Type B pancreatic cell (in vitro differentiated cells): ENCODE measurements at places on chromosomes 2 and 18.

DNA sequence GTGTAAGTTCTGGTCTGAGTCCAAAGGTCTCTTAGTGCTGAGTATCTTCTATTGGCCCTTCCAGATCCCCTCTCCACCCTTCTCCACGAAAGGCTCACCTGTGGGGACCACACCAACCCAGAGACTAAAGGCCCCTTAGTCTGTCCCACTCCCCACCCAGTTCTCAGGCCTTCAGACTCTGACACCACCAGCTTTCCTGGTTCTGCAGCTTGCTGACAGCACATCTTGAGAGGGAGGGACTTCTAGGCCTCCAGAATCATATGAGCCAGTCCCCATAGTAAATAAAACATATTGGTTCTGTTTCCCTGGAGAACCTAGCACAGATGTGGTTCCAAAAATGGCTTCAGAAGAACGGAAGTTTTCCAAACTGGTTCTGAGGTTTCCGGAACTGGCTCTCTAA lies 38.5 kb upstream of the KLF11 start:
- no peak for DNase-seq

- DNase-seq = no peak
These were observed 37.3 kb downstream of the USP34 start for GRCh38 chr2:61433606-61434005.

DNA sequence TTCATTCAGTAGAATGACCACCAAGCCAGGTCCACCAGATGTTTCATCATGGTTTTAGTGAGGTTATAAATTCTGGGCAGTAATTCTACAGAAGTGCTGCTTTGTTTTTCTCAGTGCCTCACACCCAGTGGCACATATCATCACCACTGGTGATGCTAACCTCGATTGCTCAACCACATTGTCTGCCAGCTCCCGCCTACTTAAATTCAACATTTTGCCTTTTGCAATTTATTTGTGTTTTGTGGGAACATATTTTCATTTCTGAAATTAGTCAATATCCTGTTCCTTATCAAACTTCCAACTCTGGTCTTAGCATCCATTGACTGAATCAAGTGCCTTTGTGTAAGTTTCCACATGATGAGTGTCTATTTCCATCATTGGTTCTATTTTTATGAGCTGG lies 62.3 kb upstream of the TMEM178A start:
- DNase-seq = no peak

DNA sequence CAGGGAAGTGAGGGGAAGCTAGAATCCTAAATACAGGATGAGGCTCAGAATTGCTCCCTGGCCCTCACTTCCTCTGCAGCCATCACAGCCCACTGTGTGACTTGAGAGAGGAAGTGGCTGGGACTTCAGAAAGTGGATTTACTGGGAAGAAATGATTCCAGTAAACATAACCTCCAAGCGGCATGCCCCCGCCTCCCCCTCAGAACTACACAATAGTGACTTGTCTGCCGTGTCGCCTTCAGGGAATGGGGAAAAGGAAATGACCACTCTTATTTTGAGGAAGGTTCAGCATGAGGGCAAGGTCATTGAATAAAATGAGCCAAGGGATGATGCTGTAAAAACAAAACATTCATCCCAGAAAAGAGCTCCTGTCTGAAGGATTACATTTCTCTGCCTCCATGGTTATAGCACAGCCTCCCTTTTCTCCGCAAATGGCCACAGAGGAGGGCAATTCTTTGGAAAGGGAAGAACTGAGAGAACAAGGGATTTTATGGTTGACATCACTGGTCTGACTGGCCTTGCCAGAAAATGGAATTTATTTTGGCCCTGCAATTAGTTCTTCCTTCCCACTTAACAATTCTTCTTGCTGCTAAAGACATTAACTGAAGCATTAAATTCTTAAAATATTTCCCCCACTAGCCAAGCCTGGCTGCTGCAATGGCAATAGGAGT lies 78.9 kb upstream of the DAPL1 start:
- DNase-seq = no peak

DNA sequence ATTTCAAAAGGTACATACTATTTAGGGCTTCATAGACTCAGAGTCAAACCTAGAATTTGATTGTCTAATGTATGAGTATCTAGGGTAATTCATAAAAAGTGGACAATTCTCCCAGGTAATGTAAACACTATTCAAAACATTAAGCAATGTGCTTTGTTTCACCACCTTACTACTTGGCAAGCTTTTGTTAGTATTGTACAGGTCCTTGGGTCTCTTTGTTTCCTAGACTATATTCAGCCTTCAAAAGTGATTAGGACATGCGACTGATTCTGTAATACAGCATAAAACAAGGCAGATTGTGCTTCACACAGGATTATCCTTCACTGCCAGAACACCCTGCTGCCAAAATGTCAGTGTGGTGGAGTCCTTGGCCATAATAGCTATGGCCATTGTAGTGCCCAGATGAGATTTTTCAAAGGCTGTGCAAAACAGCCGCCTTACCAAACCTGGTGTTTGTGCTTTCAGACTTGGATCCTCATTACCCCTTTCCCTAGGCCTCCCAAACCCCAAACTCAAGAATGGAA lies 90.1 kb upstream of the CAVIN2 start:
- no peak for DNase-seq

DNA sequence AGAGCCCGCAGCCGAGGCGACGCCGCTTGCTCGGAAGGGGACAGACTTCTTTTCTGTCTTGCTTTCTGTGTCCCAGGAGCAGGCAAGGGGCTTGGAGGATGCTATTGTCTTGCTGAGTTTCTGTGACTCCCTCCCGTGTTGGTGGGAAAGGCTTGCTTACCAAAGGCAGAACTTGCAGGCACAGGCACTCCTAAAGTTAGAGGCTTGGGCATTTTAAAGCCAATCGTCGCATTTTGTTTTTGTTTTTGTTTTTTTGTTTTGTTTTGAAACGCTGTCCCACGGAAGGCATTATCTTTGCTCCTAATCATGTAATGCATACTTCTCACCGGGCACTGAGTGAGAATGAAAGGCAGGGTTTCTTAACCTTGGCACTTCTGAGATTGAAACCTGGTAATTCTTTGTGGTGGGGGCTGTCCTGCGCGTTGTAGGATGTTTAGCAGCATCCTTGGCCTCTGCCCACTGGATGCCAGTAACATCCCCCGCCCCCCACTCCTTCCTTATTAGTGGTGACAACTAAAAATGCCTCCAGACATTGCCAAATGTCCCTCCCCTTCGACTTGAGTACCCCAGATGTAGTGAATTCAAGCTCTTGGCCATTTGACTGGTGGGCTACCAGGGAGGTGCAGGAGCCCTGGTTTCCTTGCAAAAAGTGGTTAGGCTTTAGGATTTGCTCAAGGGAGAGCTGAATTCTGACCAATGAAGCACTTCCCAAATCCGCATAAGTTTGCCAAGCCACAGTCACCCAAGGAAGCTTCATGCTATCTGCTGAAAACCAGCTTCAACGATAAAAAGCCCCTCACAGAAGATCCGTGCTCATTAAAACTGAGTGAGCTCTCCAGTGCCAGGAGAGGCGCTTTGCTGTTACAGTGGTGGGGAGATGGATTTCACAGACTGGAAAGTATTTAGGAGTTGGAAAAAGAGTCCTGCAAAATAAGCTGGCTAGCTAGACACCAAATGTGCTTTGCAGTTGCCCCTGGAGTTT lies 1.2 kb downstream of the ANTXR1 start:
- no peak for DNase-seq

- peak; percentile 97 for DNase-seq
These were observed at the start of gene TANC1 for GRCh38 chr2:158968396-158969161. Gene TANC1, plus strand, starts transcription at chr2:158968640. Its CDS starts 97,271 bp downstream, at chr2:159065911.

GRCh38 chr18:44579028-44579702 lies 101.5 kb upstream of the SETBP1 start:
- no peak for DNase-seq

DNA sequence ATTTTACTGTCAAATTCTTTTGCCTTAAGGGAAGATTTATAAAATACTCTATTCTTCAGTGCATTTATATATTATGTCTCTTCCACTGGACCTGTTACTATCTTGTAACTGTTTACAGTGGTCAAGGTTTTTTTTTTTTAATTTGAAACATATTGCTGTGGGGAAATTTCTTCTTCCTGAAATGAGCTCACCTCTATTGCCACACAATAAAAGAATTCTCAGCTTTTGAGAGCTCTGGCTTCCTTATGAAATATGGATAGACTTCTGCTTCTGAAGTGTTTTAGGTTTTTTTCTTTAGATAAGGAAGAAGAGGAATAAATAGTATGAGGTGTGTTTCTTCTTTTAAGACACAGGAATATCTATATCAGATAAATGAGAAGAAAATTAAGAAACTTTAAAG lies 7.7 kb downstream of the VRK2 start:
- no peak for DNase-seq

GRCh38 chr2:85924522-85924921 lies 35.7 kb upstream of the ST3GAL5 start:
- DNase-seq = no peak

DNA sequence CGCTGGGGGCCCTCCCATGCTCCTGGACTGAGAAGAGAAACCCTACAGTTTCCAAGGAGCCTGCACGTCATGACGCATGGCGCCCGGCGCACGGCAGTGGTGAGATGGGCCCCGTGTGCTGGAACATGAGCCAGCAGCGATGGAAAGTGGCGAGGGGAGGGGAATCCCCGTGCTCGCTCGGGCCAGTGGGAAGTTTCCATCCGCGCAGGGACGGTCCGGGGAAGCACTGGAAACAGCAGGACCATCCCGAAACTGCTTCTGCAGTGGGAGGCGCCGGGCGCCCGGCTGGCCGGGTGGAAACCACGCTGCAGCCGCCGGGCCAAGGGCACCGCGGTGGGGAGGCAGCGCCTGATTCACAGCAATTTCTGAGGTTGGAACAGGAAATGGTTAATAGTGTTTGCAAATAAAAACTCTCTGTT lies 4.9 kb upstream of the PDCD1 start:
- DNase-seq = no peak

- no peak for DNase-seq
These were observed 873.0 kb downstream of the CPS1 start for GRCh38 chr2:211429256-211429920.

DNA sequence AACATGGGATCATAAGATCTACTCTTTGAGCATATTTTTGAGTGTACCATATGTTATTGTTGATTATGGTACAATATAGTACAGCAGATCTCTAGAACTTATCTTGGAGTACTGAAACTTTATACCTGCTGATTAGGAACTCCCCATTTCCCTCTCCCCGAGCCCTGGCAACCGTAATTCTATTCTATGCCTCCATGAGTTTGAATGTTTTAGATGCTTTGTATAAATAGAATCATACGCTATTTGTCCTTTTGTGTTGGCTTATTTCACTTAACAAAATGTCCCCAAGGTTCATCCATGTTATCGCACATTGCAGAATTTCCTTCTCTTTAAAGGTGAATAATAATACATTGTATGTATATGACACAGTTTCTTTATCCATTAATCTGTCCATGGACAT lies 117.2 kb downstream of the PTPRM start:
- no peak for DNase-seq

DNA sequence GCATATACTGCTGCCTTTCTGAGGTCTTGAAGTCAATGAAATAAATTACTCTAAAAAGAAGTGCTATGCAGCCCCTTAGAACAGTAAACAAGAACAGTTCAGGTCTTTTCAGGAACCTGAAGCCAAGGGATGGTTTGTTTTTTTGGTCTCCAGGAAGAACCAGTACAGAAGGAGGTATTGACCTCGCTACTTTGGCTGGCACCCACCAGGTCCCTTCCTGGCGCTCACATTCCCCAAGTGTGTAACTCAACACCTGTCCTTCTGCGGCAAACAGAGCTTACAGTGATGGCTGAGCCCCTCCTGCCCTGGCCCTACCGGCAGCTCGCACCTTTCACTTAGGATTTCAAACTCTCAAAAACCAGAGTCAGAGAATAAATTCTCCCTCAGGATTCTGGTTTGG lies 51.9 kb downstream of the SETBP1 start:
- DNase-seq = no peak

DNA sequence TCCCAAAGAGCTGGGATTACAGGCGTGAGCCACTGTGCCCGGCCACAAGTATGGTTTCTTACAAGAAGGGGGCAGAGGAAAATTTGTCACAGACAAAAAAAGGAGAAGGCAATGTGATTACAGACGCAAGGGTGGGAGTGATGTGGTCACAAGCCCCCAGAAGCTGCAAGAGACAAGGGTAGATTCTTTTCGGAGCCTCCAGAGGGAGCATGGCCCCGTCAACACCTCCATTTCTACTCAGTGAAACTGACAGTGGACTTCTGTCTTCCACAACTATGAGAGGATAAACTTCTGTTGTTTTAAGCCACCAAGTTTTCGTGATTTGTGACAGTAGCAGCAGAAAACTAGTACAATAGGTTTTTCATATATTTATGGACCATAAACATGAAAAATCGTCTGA lies 2.1 kb upstream of the TCF7L1 start:
- DNase-seq = no peak

DNA sequence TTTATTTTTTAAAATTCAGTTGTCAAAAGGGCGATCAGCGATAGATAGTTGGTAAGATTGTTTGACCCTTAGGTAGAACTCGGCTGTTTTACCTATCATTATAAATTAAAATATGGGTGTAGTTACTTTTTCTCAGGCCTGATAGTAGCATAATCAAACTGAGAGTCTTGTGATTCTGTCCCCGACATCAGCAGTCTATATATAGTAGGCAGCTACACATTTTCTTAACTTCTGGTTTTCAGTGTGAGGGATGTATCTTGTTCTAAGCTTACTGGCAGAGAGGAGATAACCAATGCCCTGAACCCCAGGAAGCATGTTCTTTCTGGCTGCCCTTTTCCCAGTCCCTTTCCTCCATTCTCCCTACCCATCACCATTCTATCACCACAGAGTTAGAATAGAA lies 56.6 kb downstream of the XRCC5 start:
- DNase-seq = no peak

DNA sequence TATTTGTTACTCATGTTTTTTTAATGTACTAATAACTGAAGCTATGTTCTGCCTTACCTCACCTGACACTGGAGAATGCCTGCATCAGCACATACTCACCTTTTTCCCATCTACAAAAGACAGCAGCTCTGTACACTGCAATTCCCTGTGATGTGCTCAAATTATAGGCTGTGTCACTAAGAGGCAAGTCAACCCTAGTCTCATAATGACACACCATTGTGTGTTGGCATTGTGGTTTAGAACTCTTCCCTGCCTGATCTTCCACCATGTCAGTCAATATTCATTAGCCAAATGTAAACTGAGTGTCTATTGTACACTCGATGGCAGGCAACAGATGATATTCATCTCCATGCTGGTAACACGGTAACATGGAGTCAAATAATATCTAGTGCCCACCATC lies 332.1 kb upstream of the TCF4 start:
- DNase-seq = no peak

DNA sequence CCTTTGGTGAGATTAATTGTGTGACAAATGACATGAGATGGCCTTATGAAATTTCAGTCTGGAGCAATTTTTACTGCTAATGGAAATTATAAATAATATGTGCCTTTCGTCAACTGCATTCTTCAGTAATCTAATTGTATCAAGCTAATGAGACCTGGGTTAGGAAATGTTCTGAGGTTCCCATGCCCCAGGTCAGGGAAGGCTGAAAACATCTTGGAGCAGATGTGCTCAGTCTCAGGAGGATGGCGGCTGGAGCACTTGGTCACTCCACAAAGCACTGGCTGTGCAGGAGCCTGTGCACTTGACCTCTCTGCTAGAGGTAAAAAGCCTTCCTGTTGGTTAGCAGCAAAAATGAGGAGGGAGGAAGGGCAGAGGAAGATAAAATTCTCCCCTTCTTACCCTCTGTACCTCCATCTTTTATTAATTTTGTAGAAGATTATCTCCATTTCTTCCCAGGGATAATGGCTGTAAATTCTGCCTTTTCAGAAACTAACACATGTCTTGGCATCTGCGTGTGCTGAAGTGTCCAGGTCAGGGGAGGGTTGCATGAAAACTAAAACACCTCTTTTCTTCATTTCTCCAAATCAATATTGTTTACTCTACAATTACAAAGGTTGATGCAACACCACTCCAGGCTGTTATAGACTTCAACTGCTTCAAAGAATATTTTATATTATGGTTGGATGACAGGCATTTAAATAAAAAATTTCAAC lies 1606.4 kb upstream of the ACVR2A start:
- DNase-seq = no peak
